Activated CD4-positive, alpha-beta T cell treated with anti-CD3 and anti-CD28 coated beads for 24 hours (primary cell): ENCODE measurements at places on chromosomes 7 and 10.

GRCh38 chr10:118272149-118272721 lies 69.9 kb downstream of the FAM204A start:
- no peak for DNase-seq

GRCh38 chr7:45872116-45873034 lies 507 bp downstream of the CCDC201 start:
- no peak for DNase-seq

DNA sequence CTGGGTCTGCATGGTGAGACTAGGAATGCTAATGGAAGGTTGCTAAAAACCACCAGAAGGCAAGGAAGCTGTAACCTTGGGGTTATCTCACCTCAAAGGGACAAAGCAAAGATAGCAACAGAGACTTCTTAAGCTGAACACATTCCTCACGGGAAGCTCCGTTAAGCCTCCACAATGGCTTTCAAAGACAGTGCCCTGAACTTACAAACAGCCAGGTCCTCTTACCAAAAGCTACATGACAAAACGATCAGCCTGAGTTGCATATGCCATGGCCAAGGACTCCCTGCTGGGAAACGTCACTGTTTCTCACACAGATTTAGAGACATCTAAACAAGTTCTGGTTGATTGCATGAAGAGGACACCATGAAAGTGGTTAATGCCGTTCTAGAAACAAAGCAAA lies 52.7 kb downstream of the HTR5A start:
- DNase-seq, result no peak

DNA sequence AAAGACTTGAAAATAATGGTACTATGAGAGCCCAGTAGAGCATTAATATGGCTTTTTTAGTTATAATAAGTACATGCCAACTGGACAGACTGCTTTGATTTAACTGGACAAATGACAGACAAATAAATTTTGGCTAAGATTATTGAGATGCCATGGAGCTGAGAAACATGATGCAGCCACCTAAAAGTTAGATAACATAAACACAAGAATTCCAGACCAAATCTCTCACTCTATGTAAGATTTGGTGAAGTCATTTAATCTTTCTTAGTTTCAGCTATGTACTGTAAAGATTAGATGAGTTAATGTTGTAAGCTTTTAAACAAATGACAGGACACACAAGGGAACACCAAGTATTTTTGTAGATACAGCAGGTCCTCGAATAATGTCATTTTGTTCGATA lies 118.2 kb downstream of the CACNA2D1 start:
- no peak for DNase-seq

DNA sequence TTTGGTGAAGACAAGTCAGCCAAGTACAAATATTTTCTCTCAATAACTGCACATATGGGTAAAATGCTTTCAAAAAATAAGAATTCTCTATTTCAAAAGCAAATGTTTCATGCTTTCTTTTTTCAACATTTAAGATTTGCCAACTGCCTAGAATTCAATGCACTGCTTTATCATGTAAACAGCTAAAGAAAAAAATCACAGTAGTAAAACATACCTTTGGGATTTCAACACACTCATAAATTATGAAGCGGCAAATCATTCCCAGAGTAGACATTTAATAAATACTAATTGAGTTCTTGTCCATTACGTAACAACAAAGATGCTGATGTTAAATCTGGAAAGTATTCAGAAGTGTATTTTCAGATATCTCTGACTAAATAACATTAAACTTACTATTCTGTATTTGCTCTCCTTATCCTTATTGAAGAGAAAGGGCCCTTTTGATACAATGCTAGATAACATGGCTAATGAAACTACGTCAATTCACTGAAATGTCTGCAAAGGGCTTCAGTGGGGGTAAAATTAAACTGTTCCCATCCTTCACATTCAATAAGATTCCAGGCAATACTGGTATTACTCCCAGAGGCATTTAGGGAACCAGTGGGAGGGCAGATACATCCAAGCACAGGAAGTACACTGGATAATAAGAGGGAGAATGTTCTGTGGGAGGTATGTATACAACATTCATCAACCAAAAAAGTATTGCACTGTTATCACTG lies 13.9 kb downstream of the NAPEPLD start:
- no peak for DNase-seq

DNA sequence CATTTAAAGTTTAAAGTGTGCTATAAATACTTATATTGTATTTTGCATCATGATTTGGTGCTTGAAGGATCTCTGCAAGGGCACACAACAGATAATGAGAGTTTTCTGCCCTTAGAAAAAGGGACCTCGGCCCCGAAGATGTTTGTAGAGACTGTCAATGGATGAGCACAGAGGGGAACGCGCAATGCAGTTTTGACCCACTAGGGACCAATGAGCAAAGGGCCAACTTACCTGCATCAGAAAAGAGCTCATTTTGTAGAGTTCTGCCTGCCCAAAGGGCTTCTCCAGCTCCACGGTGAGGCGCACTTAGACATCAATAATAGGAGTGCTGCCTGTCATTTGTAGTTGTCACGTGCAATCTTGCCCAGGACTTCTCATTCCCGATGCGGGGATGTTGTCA lies 91.1 kb downstream of the BUB3 start:
- DNase-seq, result no peak
